M059J (cell line): ENCODE measurements at places on chromosomes 13 and 19. TPM values are rescaled to one million over a fixed set of nuclear protein-coding genes. Genes with fewer than 3 reads are reported as not detected.

OR7G2 gene
- total RNA-seq, result not detected in 2 replicates

RHPN2 gene
- total RNA-seq, result 22.5 and 25.6 TPM in 2 replicates

TUBA3C gene
- 1.2 and 1.3 TPM in 2 replicates for total RNA-seq

SLC15A1 gene
- total RNA-seq, result not detected in 2 replicates

ZNF556 gene
- 0.52 TPM in 1 of 2 replicates, not detected in the other for total RNA-seq

PRR19 gene
- total RNA-seq, result 0.30 and 2.1 TPM in 2 replicates

CRX gene
- not detected in 2 replicates for total RNA-seq

IZUMO4 gene
- total RNA-seq, result 0.15 TPM in 1 of 2 replicates, not detected in the other

C2CD4C gene
- total RNA-seq, result 0.74 TPM in 1 of 2 replicates, not detected in the other

TRAPPC5 gene
- total RNA-seq, result 89.9 and 101 TPM in 2 replicates

KASH5 gene
- not detected in 2 replicates for total RNA-seq
